Heart left ventricle (tissue), 16 donors: ENCODE measurements at places on chromosomes 6 and 20. TPM values are rescaled to one million over a fixed set of nuclear protein-coding genes. Genes with fewer than 3 reads are reported as not detected.

Gene TRIM10
- polyA plus RNA-seq = not detected

Gene SCRT2
- not detected for polyA plus RNA-seq

Gene CLPSL2
- polyA plus RNA-seq = not detected

Gene RNF39
- not detected for polyA plus RNA-seq

Gene KCNK17
- polyA plus RNA-seq = 0.06 TPM

Gene STMND1
- not detected for polyA plus RNA-seq

Gene PPP1R14C
- 41.1 TPM for polyA plus RNA-seq

Gene MPIG6B
- polyA plus RNA-seq = 0.17 TPM

Gene KHDC1L
- polyA plus RNA-seq = not detected

Gene PGC
- polyA plus RNA-seq = 1.1 TPM

Gene BEND6
- polyA plus RNA-seq = 0.14 TPM

Gene PRPH2
- polyA plus RNA-seq = 0.91 TPM

Gene CCN6
- polyA plus RNA-seq = not detected

Gene FAM217A
- polyA plus RNA-seq = not detected

Gene NKX2-2
- not detected for polyA plus RNA-seq

Gene BPIFA1
- not detected for polyA plus RNA-seq

Gene GRM1
- polyA plus RNA-seq = 0.91 TPM

Gene TMEM244
- polyA plus RNA-seq = not detected

Gene ZNF165
- 0.78 TPM for polyA plus RNA-seq

Gene TMEM170B
- 2.8 TPM for polyA plus RNA-seq

Gene MEP1A
- not detected for polyA plus RNA-seq

Gene UBE2C
- 0.79 TPM for polyA plus RNA-seq

Gene RBM39
- polyA plus RNA-seq = 90.4 TPM

Gene FAM83D
- 1.3 TPM for polyA plus RNA-seq

Gene CRISP3
- not detected for polyA plus RNA-seq

Gene KIZ
- polyA plus RNA-seq = 19.4 TPM

Gene SLC22A2
- polyA plus RNA-seq = not detected

Gene YTHDF1
- 20.2 TPM for polyA plus RNA-seq

Gene C6orf163
- polyA plus RNA-seq = 0.50 TPM

Gene CRISP1
- polyA plus RNA-seq = not detected

Gene BPIFB1
- polyA plus RNA-seq = not detected
